Activated CD8-positive, alpha-beta memory T cell treated with anti-CD3 and anti-CD28 coated beads for 1 hour (primary cell): ENCODE measurements at places on chromosomes 5 and 9.

DNA sequence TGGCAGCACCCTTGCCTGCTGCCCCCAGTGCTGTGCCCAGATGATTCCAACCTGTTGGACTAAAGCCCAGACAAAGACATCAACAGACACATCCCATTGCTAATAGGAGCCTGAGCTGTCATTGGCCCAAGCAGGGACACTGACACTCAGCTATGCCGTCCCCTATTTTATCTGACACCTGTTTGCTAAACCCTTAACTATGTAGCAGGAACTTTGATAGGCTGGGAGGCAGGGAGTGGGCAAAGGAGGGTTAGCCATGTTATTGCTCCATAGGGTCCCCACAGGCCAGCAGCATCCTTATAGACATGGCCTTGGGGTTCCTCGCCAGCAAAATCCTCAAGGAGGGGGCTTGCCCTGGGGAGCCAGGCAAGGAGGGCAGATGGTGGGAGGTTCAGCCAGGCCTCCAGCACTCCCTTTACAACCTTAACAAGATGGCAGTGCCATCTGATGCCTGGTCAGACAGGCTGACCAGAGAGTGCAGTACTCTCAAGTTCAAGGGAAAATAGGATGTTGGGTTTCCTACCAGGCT is 50.4 kb upstream of the CDKN2AIPNL start:
- no peak for DNase-seq

DNA sequence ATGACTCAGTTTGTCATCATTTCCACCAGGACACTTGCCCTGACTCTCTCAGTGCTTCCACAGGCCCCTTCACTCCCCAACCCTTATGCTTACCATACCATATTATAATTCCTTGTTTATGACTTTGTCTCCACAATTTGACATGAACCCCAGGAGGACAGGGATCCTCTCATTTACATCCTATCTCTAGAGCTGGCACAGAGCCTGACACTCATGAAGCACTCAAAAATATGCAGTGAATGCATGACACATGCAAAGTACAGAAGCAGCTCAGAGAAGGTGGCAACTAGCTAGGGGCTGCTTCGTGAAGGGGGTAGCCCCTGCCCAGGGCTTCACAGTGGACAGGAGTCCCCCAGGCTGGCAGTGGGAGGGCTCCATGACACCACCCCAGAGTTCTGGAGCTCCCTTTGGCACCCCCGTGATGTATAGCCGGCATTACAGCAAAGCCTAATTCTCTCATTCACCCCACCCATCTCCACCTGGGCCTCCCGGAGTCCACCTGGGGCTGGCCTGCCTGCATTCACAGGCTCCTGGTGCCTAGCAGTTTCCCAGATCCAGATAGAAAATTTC is 112.0 kb upstream of the SPOCK1 start:
- no peak for DNase-seq

- no peak for DNase-seq
These were observed 75.7 kb downstream of the GCNT4 start for GRCh38 chr5:74976651-74977050.

DNA sequence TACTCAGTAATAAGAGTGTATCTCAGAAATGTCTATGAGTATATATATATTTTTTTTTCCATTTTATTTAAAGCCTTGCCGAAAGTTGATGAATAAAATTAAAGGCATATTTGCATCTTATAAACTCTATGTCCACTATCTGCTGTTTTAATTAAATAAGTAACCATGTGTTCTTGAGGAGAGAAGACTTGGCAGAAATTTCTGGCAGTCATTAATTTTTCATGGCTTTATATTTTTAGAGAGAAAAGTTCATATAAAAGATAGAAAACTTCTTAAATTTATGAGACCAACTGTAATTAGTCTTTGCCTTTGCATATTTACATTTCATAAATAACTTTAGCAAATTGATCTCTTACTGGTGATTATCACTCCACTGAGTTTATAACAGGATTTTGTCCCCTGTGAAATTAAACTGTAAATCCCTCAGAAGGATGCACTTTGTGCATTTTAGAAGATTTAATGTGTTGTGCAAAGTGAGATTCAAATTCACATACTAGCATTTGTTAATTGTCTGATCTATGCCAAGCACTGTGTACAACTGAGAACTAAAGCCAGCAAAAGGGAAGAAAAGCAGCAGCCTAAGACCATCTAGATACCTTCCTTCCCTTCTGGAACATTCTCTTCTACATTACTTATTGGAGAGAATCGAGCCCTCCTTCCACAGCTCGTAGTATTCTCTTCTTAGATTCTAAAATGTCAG is 108.7 kb downstream of the SNCAIP start:
- DNase-seq, result no peak

DNA sequence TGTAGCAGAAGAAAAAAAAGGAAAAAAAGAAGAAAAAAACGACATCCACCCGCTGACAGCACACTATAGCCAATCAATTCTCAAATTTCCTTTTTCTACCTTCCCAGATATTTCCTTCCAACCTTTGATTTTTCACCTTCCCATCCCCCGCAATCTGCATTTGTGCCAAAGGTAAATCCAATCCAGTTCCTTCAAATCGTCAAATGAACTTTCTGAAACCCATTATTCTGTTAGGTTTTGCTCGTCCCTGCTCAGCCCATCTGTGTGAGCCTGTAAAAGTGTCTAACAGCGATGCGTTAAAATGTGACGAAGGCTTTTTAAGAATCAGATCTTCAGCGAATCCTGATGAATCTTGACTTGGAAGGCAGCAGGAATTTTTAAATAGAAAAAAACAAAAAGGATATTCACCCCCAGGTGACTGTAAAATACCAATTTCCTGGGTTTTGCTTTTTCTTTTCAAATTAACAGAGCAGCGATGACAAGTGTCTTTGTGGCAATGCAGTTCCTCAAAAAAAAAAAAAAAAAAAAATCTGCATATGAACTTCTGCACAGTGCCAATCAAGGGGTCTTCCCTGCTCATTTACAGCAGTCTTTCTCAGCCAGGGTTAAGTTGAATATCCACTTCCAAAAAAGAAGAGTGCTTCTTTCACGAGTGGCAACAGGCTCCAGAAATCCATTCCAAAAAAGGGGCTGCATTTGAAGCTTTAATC is 367 bp upstream of the SHC3 start:
- DNase-seq, result no peak

DNA sequence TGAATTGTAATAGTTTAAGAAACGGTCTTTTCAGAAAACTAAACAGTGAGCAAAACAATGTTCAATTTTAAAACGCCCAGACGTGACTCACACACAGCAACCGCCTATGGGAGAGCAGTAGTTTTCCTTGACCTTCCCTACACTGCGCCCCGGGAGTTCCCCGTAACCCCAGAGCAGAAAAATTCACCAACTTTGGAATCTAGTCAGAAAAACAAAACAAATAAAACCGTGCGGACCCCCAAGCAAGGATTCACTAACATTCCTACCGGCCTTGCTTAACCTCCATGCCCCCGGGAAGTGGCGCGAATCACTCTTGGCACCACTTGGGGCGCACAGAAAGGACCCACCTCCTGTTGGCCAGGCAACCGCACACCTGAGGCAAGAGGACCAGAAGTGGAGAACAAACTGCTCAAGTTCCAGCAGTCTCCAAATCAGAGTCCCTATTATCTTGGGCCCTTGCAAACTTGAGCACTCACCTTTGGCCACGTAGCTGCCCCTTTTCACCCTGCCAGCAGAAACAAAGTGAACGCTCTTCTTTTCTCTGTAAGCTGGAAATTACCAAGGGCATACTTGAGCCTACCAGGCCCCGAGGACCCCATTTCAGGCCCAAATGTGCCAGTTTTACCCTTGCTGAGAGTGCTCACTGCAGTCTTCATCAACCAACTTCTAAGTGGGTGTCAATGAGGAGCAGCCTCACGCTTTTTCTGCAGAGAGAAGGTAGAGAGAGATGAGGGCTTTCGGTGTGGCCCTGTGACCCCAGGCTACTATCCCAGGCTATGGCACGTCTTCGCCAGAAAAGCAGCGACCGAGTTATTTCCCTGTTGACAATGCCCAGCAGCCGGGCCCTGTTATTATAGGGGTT is 189.7 kb downstream of the MEF2C start:
- no peak for DNase-seq

DNA sequence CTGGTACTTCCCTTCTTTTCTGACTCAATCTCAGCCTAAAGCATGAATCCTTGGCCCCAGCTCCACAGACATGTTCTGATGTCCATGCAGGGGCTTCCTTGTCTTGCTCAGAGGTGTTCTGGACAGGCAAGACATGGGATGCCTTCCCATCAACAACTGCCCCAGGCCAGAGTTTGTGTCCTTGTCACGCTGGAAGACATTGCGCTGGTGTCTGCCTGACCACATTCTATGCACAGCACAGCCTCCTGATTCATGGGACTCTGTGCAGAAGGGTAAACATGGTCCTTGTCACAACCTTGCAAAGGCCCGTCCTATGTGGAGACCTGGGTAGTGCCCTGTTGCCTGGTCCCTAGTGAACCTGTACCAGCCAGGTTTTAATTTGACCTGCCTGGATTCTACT is 212.2 kb downstream of the FSTL4 start:
- DNase-seq, result no peak

DNA sequence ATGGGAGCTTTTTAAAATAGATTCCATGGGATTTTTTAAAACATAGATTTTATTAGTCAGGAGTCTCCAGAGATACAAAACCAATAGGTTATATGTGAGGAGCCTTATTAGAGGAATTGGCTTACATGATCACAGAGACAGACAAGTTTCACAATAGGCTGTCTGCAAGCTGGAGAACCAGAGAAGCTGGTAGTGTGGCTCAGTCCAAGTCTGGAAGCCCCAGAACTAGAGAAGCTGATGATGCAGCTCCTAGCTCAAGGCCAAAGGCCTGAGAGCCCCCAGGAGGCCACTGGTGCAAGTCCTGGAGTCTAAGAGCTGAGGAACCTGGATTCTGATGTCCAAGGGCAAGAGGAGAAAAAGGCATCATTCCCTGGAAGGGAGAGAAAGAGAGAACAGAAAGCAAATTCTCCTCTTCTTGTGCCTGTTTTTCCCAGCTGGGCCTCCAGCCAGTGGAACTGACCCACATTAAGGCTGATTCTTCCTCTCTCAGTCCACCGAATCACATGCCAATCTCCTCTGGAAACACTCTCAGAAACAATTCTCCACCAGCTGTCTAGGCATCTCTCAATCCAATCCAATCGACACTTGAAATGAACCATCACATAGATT is 59.3 kb downstream of the AHRR start:
- DNase-seq, result no peak

DNA sequence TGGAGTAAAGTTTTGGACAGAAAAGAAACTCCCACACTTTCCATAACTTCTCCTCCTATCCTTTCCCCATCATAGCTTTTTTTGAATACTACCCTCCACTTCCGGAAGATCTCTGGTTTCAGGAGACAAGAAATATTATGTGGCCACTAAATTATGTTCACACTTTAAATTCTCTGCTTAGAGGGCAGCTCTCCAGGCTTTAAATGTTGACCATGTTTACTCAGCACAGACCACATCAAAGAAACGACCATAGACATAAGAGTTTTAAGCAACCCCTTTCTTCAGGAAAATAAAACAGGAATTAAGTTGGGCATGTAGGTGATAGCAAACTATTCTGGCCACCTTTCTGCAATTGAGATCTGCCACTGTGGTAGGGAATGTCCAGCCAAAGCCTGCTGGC is 97.8 kb downstream of the PIK3R1 start:
- DNase-seq, result no peak

DNA sequence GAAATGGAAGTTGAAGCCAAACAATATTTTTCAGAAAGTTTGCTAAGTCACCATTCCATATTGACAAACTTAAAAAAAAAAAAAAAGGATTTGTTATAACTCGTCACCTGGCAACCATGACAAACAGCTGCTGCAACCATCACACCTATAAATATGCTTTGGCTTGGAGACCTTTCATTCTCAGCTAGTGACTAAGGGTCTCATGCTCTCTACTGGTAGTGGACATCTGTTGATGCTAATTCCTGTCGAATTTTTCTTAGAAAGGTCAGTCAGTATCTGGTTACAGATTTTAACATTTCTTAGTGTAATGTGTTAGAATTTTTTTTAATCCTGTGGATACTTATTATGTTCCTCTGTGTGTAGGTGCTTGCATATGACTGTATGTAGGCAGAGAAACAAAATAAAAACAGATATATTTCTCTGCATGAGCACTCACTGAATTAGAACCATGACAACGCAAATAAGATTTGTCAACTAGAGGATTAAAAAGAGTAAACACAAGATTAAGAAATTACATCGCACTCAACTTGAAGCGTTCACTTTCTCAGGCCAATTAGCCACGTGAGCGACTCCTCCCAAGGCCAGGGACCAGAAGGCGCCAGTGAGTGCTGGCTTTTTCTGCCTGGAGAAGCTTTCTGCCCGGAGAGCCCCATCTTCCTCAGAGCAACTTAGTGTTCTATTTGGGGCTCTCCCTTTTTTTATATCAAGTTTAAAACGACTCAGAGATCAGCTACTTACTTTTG is 27.0 kb upstream of the ZNF622 start:
- DNase-seq, result no peak

GRCh38 chr5:37777432-37778130 is 62.3 kb downstream of the GDNF start:
- no peak for DNase-seq

- no peak for DNase-seq
These were observed 80.8 kb downstream of the SNCAIP start for GRCh38 chr5:122392824-122393223.
